Spinal cord (tissue), 10 donors: ENCODE measurements at places on chromosomes 4 and X. TPM values are rescaled to one million over a fixed set of nuclear protein-coding genes. Genes with fewer than 3 reads are reported as not detected.

- DNase-seq: no peak
These were observed 74.4 kb downstream of the RPS3A start for GRCh38 chr4:151173871-151174270.

The NALF2 gene
- polyA plus RNA-seq: 9.5 TPM

The MAGEE2 gene
- 3.5 TPM for polyA plus RNA-seq

DNA sequence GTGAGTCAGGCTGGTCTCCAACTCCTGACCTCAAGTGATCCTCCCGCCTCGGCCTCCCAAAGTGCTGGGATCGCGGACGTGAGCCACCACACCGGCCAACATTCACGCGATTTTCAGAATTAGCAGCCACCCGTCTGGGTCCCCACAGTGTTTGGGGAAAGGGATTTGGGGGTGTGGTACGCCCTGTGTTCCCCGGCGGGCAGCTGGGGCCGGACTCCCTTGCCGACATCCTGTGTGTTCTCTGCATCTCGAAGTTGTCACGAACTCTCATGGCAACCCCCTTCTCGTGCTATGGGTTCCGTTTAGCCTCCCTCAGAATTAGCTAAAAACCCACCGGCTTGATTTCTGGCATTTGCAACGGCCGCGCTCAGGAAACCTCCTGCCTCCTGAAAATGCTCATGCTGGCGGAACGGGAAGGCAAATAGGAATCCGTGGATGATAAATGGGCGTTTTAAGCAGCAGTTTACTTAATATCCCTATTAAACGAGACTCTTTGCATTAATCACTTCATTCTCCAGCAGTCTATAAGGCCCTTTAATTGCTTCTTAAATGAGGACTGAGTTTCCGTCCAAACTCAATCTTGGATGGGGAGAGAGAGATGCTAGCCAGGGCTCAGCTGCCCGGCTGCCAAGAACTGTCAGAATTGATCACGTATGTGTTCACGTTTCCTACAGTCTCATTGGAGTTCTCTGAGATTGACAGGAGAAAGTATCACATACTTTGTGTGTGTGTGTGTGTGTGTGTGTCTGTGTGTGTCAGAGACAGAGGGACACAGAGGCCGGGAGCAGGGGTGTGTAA lies 78.9 kb upstream of the PPP2R3B start:
- no peak for DNase-seq

The ADH4 gene
- 0.26 TPM for polyA plus RNA-seq

- no peak for DNase-seq
These were observed 619.4 kb upstream of the SPANXN1 start for GRCh38 chrX:144627947-144628346.

The SYTL4 gene
- polyA plus RNA-seq: 6.7 TPM
